ENCODE measurements at places on chromosomes 1 and 21. TPM values are rescaled to one million over a fixed set of nuclear protein-coding genes. Genes with fewer than 3 reads are reported as not detected.

- no peak for DNase-seq
These were observed at the start of gene CD160 for GRCh38 chr1:145719230-145720079. TSS of gene CD160 (plus strand) at chr1:145719499. CDS start at chr1:145728328, 8,829 bp downstream.

Gene FAM72D
- not detected for total RNA-seq

DNA sequence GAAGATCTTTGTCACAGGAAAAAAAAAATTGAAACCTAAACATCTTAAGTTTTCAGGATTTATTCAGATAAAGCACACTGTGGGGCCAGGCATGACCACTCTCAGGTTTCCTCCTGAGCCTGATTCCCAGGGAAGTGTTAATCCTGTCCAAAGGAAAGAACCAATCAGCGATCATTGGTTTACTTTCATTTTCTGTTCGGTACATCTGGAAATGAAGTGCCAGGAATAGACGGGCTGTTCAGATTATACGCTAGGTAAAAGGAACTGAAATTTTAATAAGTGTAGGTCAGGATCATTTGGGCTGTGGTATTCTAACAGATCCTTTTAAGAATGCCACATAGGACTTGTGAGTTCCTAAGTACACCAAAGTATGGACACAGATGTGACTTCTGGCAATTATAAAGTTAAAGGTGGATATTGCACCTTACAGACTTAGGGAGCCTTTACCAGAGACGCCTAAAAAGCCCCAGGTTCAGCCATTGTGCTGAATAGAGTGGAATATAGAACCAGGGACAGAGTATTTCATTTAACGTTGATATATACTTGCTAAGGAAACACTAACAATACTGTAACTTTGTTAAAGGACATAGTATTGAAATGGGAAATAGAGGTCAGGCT lies 9.3 kb upstream of the CACYBP start:
- no peak for DNase-seq

- DNase-seq: no peak
These were observed 4.8 kb upstream of the SLAMF9 start for GRCh38 chr1:159958719-159959380.

DNA sequence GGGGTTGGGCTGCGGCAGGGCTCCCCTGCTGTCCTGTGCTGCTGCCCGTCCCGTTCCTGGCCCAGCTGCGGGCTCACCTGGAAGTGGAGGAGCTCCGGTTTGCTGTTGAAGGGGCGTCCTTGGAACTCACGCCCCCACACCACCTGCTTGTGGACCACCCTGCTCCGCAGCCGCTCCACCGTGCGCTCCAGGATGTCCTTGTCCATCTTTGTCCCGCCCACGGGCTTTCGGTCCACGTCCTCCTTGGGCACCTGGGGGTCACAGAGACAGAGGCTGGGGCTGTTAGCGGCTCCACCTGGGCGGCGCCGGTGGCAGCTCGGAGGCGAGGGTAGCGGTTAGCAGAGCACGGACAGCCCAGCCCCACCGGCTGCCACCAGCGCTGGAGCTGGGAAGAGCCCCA lies 38.8 kb downstream of the CFAP74 start:
- no peak for DNase-seq

DNA sequence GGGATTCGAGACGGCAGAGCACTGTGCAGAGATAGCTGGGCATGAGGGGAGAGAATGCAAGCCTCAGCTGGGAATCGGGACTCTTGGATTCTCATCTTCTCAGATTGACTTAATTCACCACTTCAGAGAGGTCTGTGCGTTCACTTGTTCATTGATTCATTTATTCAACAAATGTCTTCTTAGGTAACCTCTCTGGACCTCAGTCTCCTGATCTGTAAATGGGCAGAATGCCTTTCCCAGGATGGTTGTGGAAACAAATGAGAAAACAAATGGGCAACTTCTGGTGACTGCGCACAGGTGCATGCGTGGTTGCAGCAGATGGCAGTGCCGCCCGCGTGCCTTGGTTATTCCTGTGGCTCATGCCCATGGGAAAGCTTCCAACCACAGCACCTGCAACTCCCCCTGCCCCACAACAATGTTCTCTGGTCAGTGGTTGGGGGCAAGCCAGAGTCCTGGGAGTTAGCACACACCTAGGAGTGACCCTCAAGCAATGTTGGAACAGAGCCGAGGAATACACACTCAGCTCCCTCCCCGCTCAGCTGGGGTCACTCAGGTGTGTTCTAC lies 110.1 kb upstream of the RUNX3 start:
- DNase-seq: no peak

GRCh38 chr1:67134695-67135094 lies at the start of gene C1orf141:
TSS of gene C1orf141 (minus strand) at chr1:67134970. CDS start at chr1:67127240, 7,730 bp downstream.
- DNase-seq: no peak

DNA sequence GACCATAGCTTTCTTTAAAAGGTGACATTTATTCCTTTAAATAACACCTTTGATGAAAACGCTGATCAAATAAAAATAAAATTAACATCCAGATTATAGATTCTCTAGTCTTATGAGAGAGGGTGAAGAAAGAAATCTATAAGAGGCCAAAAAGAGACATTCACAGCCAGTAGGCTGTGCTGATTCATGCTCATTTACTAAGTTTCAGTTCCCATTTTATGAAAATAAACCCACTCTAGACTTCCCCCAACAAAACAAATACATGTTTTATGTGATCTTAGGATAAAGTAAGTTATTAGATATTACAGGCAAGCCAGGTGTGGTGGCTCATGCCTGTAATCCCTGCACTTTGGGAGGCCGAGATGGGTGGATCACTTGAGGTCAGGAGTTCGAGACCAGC lies 21.1 kb downstream of the ESRRG start:
- DNase-seq: no peak

- DNase-seq: no peak
These were observed 14.5 kb downstream of the GLUL start for GRCh38 chr1:182376936-182377574.

Gene NLRP3
- not detected for total RNA-seq

DNA sequence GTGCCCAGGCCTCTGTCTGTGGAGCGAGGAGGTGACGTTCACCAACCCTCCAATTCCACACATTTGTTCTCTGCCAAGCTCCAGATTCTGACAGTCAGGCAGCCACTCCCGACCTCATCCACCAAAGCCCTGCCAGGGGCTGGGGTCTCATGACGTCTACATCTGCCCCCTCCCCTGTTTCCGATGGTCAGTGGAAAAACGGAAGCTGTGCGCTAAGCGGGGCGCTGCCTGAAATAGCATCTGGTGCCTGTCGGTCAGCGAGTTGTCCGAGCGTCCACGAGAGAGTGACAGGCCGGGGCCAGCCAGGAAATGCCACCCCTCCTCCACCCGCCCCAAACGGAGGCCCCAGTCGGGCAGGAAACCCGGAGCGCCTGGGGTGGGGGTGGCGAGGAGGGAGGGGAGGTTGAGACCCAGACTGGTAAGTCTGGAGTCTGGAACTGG lies 3.2 kb upstream of the TAL1 start:
- DNase-seq: no peak
